NCI-H524 treated with DMSO at 0.1 percent for 48 hours (cell line): ENCODE measurements at places on chromosomes 16 and 17.

GRCh38 chr17:15954222-15954621 lies 9.3 kb downstream of the ADORA2B start:
- no peak for DNase-seq

- no peak for DNase-seq
These were observed 5.2 kb downstream of the CISD3 start for GRCh38 chr17:38735161-38735997.

DNA sequence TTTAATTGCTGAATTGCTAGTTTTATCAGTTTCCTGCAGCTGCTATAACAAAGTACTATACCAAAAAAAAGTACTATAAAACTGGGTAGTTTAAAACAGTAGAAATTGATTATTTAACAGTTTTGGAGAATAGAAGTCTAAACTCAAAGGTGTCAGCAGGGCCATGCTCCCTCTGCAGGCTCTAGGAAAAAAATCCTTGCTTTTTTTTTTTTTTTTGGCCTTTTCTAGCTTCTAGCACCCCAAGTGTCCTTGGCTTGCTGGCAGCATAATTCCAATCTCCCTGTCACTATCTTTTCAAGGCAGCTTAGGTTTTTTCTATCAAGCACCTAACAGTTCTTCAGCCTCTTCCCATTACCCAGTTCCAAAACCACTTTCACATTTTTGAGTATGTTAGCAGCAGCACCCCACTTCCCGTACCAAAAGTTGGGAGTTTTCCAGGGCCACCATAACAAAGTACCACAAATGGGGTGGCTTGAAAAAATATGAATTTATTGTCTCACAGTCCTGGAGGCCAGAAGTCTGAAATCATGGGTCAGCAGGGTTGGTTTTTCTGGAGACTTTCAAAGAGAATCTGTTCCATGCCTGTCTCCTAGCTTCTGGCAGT lies 37.4 kb downstream of the BPTF start:
- no peak for DNase-seq

GRCh38 chr17:72406498-72406897 lies 285.7 kb downstream of the SOX9 start:
- no peak for DNase-seq

DNA sequence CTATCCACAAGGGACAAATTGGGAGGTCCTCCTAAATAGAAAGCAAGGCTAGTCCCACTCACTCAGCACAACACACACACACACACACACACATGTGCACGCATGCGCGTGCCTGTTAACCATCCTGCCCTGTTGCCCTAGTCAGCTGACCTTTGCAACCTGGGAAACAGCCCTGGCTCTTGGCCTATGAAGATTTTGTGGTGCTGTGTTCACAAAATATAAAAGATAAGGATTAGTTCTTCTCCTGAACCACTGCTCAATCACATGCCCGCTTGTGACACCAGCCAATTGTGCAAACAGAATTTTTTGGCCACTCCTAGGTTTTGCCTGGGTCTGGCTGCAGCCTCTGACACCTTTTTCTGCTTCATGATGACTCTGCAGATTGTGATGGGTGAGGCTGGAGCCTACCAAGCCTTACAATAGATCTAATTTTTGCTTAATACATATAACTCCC lies 3.3 kb upstream of the CES1 start:
- DNase-seq: no peak
